ENCODE measurements at places on chromosomes 7 and 10.

DNA sequence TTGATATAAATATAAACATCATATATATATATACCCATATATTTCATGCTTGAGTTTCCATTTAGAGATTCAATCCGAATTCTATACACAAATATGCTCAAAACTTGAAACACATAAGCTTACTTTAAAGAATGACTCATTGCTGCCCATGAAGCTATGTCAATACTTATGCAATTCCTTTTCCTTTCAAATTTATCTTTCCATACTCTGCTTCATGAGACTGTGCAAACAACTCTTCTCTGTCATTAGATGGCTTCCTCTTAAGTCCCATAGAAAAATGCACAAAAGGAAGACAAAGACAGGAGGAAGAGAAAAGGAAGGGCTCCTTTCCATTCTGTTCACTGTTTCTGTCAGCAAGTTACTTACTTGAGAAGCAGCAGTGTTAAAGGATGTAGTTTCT, 895.7 kb upstream of the SORCS1 start:
- DNase-seq = no peak

- DNase-seq = no peak
Observed at GRCh38 chr10:17725703-17726102, 26.3 kb upstream of the TMEM236 start.

DNA sequence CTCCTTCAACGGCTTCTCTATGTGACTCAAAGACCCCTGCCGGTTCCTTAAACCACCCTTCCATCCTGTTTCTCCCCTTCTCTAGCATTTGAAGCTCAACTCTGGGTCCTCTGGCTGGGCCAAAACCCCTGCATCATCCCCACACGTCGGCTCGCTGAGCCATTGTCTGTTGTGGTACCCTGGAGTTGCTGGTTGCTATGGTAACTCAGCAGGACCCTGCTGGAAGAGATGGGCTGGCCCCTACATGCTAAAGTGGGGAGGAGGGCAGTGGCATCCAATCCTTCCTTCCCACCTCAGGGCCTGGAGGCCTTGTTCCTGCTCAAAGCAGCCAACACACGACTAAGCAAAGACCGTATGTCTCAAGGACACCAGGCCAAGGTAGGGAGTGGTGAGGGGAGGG, 452.5 kb downstream of the PLXNA4 start:
- no peak for DNase-seq

DNA sequence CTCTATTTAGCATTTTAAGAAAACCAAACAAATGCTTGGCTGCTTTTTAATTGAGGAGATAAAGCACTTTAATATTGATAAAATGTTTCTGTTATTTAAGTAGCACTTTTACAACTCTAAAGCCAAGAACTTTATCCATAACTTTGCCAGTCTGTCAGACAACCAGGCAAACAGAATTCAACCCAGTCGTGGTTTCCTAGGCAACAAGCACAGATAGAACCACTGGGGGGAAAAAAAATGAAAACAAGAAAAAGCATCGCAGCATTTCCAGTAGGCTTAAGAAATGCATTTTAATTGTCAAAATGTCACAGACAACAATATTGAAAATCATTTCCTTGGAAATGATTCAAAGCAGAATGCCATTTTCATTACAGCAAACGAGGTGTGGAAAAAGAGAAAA, 323.4 kb downstream of the PARD3 start:
- DNase-seq = no peak

DNA sequence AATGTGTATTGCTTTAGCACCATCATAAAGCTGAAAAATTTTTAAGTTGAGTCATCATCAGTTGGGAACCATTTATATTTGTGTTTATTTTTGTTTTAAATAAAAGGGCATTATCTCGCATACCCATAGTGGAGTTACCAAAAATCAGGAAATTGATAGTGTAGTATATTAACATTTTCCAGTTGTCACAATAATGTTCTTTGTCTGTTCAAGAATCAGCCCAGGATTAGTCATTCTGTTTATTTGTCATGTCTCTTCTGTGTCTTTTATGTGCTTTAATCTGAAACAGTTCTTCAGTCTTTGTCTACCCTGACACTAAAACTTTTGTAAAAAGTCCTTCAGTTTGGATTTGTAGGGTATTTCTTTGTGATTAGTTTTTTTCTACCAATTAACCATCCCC, 827.8 kb upstream of the ZWINT start:
- no peak for DNase-seq

DNA sequence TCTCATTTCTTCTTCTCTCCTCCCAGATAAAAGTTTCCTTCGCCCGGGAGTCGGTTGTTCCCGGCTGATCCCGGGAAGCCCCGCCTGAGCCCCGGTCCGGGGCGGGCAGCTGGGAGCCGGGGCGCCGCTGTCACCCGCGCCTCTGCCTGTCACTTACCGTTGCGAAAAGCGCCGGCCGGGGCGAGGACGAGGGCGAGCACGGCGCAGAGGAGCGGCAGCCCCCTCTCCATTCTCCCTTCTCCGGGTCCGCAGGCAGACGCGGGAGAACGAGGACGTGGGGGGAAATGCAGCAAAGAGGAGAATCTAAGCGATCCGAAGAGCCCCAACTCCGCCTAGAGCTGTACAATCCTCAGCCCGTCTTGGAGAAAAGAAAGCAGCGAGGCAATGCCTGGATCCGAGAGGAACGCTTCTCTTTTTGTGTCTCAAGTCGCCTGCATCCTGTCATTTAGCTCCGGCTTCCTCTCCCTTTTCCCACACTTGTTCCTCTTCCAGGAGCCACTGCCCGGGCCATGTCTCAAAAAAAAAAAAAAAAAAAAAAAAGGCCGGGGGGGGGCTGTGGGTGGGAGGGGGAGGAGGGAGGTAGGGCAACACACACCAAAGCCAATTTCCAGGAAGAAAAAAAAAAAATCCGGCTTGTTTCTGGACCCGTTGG, at the start of gene NRP1:
NRP1 (minus strand) TSS at position 515 of the 652 bp plus-strand sequence; CDS start at position 230, 285 bp downstream.
- DNase-seq = no peak

DNA sequence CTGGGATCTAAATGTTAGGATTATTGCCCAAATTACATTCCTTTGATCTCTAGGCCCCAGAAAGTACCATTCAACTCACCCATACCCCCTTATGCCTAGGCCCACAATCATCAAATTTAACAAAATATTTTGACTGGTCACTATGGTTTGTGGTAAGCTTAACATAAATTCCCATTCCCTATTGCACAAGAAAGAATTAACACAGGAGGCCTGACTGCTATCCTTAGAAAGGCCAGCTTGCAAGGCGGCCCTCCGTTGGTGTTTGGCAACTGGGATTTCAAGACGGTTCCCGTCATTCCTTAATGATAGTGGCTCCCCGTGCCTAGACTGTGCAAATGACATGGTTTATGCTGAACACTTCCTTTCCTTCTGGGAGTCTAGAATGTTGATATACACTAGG, 29.6 kb downstream of the ARHGAP21 start:
- no peak for DNase-seq

- no peak for DNase-seq
Observed at GRCh38 chr10:7188456-7189050, 222.3 kb downstream of the SFMBT2 start.

DNA sequence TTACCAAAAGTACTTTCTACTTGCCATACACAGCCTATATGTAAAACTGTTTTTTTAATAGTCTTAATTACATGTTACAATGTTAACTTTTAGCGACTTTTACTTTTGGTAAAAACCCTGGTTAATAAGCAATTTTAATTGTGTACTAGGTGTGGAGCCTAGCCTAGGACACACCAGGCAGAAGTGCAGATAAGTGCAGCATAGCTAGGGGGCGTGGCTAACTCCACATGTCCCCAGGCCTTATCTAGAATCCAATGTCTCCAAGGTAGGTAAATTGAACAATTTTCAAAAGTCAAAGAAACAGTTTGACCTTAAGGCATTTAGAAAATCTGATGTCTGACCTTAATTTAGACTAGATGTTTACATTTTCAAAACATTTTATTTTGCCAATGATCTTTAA, 858.7 kb downstream of the CCSER2 start:
- DNase-seq = no peak

Measured in AML-193 (cell line).